Substantia nigra (tissue), 51 donors: ENCODE measurements at places on chromosomes 16 and 17.
A peak's percentile ranks its signal among the peaks of the same experiment; 100 is the strongest.

- no peak for DNase-seq
Measured at GRCh38 chr17:38419508-38419981, 8.7 kb upstream of the ARHGAP23 start.

GRCh38 chr16:81374550-81374949 lies 59.8 kb downstream of the GAN start:
- no peak for DNase-seq

DNA sequence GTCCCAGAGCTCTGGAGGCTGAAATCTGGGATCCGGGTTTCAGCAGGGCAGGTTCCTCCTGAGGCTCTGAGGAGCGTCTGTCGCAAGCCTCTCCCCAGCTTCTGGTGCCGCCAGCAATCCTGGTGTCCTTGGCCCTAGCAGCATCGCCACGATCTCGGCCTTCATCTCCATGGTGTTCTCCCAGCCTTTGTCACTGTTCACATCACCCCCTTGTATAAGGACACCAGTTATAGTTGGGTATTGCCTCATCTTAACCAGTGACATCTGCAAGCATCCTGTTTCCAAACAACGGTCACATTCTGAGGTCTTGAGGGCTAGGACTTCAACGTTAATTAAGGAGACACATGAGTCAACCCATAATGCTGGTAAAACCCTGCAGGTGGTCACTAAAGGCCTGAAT lies 2.8 kb upstream of the PPP1R27 start:
- no peak for DNase-seq

GRCh38 chr17:70582777-70583176 lies 413.4 kb downstream of the KCNJ2 start:
- DNase-seq = no peak

- no peak for DNase-seq
Measured at GRCh38 chr16:82541103-82541502, 85.7 kb upstream of the CDH13 start.

DNA sequence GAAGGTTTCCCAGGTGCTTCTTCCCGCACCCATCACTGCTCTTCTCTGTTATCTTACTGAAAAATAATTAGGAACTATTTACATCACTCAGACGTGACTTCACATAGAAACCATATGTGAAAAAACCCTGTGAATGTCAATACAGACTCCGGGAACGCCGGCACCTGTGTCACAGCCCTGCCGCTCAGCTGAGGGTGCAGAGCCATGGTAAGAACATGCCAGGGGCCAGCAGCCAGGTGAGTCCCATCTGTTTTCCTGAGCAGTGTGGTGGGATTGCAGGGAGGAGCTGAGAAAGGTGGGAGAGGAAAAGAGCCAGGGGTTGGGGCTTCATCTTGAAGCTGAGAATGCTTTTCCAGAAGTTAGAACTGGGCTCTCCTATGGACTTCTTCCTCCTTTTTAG lies 13.7 kb downstream of the FOXF1 start:
- no peak for DNase-seq

DNA sequence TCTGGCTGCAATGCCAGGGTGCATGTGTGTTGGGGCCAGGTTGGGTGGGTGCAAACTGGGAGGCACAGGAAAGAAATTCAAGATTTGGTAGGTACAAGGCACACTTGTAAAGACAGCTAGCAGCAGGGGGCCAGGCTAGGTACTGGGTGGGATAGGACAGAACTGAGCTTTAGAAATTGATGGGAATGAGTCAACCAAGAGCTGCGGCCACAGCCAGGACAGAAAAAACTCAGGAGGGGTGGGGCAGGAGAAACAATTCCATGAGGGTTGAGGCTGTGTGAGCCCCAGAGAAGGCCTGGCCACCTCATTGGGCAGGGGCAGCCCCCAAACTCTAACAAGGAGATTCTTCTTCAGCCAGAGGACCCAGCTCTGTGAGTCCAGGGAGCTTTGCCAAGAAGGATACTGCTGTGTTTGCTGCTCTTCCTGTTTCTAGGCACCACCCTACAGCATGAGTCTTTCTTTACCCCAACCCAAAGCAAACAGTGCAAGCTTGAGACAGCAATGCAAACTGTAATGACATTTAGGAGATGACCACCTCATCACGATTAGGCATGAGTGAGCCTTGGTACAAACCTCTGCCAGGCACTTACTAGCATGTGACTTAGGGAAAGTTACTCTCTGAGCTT lies 21.3 kb upstream of the CCDC182 start:
- no peak for DNase-seq

DNA sequence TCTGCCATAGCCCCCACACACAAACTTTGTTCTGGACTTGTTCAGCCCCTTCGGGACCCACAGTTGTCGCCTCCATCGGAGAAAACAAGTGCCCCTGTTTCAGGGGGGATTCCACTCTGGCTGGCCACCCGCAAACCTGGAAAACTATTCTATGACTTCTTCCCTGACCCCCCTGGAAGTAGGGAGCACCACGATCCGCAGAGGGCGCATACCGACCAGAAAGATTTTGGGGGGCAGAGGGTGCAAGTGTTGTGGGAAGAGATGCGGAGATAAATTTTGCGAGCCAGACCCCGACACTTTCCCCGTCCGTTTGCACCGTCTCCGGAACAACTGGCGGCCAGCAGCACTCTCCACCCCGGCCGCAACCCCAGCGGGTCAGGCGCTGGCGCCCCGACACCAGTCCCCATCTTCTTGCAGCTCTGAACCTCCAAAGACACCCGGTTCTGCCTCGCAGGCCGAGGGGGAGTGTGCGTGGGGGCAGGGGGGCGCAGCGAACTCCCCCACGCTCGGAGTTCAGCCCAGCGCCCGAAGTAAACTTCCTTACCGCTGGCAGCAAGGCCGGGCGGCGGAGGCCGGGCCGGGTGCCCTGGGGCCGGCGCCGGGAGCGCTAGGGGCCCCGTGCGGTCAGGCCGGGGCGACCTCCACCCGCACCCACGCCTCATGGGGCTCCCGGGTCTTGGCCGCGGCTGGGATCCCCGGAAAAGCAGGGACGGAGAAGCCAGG lies 744 bp downstream of the SALL1 start:
- peak; percentile 64 for DNase-seq

DNA sequence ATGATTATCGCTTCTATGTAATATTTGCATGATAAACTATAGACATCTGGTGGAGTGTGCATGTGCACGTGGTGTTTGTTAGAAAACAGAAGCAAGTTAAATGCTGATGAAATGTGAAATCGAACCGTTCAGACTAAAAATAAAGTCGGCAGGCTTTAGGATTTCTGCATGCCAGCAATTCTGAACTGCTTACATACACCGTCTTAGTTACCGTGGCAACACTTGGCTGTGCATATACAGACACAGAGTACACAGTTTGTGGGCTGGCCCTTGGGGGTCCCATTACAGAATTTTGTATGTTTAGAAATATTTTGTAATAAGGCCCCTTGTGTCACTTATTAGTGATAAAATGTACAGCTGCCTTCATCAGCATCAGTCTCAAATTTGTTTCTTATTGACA lies 605.5 kb downstream of the RBFOX1 start:
- no peak for DNase-seq

DNA sequence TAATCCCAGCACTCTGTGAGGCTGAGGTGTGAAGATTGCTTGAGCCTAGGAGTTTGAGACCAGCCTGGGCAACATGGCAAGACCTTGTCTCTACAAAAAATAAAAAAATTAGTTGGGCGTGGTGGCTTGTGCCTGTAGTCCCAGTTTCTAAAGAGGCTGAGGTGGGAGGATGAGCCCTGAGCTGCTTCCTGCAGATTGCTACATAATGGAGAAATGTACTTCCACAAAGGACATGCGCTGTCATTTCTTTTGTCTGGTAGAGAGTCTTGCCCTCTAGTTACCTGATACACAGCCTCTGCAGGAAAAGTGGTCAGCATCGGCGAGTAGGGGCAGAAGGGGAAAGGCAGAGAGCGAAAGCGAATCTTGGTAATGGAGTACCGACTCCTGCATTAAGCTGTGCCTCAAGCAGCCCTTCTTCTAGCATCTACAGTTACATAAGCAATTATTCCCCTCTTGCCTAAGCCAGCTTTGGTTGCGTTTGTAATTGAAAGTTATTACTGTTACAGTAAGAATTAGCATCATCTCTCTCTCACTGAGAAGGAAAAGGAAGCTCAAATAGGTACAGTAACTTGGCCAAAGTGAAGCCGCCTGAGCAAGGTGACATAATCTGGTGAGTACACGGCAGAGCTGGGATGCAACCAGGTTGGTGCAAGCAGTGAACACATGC lies 18.5 kb upstream of the GGA2 start:
- DNase-seq = no peak

GRCh38 chr16:55056585-55057401 lies 126.1 kb downstream of the IRX5 start:
- DNase-seq = no peak

DNA sequence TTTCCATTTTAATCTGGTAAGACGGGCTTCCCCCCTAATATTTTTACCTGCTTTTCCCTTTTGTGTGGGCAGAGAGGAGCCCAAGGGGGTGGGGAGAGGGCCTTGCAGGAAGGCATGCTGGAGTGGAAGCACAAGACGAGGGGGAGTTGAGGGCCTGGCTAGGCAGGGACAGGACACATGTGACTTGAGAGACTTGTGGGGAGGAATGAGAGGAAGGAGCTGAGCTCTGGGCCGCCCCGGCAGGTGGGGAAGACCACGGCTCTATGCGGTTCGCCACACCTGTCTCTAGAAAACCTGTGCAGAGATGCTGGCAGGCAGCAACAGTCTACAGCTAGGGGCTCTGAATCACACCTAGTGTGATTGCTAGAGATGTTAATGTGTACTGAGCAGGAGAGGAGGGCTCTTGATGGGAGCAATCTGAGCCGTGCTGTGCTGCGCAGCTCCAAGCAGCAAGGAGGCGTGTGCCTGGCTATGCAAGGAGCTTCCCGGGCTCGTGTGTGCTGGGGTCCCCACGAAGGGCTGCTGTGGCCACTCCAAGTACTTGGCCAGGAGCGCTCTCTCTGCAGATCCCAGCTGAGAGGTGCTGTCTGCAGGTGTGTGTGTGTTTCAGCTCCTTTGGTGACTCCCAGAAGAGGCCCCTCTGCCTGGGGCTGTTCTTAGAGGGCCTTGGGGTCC lies 50.2 kb downstream of the PDPK1 start:
- DNase-seq = no peak

DNA sequence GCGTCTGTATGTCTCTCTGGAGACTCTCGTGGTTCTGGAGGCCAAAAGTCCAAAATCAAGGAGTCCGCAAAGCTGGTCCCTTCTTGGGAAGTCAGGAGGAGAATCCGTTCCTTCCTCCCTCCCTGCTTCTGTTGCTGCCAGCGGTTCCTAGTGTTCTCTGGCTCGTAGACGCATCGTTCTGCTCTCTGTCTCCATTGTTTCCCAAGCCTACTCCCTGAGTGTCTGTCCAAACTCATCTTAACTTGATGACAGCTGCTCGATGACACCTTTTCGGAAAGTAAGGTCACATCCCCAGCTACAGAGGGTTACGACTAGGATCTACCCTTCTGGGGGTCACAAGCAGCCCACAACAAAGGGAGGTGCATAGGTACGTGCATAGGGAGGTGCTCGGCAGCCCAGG lies 80.7 kb upstream of the FOXF1 start:
- no peak for DNase-seq

- DNase-seq = peak; percentile 77
Measured at GRCh38 chr17:75845058-75845711, 981 bp upstream of the UNC13D start.

- no peak for DNase-seq
Measured at GRCh38 chr17:58334256-58334655, 5.7 kb upstream of the TSPOAP1 start.

GRCh38 chr17:36107660-36108059 lies 4.0 kb downstream of the CCL4 start:
- no peak for DNase-seq

DNA sequence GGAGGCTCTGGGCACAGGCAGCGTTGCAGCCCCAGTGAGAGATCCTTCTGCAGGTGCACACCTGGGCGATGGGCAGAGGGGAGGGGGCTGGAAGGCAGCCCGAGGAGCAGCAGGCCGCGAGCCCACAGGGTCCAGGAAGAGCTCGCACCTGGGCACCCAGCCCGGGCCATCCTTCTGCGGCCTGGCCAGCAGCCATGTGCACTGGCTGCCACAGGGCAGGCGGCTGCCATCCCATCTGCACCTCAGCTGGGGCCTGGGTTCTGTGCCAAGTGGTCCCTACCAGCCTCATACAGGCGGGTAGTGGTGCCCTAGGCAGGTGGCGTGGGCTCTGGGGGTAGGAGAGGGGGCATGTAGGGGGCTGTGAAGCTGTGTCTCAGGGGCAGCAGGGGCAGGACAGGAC lies 197.2 kb downstream of the RBFOX3 start:
- DNase-seq = peak; percentile 33

DNA sequence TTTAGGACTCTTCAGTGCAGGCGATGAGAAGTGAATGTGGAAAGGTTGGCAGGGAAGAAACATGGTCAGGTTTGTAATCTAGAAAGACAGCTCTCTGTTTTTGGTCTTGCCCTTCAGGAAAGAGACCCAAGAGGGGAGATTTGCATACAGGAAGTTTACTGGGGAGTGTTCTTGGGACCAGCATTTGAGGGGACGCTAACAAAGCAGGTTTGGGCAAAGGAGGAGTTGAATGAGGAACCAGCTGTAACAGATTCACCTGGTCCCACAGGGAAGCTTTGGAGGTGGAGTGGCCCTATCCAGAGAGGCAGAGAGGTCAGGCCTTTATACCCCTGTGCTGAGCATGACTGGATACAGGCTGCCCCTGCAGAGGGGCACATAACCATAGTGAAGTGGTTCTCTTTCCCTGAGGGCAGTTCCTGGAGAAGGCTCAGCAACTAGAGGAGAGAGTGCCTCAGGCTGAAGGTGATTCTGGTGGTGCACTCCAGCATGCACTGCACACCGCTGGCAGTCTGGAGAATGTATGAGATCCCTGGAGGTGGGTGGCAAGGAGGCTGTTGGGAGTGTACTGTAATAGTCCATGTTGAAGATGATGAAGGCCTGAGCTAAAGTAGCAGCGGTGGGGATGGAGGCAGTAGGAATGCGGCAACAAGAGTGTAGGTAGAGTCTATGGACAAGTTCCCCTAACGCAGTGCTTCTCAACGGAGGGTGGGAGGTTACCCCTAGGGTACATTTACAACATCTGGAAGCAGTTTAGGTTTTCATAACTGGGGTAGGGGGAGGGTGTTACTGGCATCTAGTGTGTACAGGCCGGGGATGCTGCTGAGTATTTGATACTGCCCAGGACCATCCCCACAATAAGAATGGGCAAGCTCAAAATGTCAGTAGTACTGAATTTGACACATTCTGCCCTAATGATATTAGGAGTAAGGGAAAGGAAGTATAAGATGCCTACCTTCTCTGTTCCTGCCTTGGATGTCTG lies 37.2 kb downstream of the MAP2K6 start:
- no peak for DNase-seq

- DNase-seq = no peak
Measured at GRCh38 chr17:57282296-57282695, 26.0 kb downstream of the MSI2 start.

GRCh38 chr16:3822366-3823045 lies 58.0 kb downstream of the CREBBP start:
- no peak for DNase-seq

GRCh38 chr17:46056800-46057304 lies 57.8 kb downstream of the STH start:
- no peak for DNase-seq

DNA sequence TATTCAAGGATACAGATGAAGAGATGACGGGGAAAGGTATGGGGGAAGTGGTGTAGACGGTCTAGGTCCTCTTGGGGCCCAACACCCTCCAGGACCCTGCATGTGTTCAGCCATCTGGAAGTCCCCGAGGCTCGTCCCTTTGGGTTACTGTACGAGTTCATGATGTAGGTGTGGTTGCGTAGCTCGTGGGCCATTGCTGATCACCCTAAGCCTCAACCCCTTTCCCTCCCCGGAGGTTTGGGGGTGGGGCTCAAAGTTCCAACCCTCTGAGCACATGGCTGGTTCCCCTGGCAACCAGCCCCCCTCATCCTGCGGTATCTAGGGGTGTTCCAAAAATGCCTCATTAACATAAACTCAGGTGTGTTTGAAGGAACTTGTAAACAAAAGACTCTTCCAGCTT lies 98.8 kb upstream of the METRNL start:
- no peak for DNase-seq

GRCh38 chr17:43721537-43722268 lies 36.9 kb downstream of the SOST start:
- no peak for DNase-seq
